Uterus (tissue), 4 donors: ENCODE measurements at places on chromosomes 2 and 18.
A peak's percentile ranks its signal among the peaks of the same experiment; 100 is the strongest.

- peak; percentile 87 for DNase-seq
Measured at GRCh38 chr2:229586746-229587705, 127.3 kb downstream of the DNER start.

DNA sequence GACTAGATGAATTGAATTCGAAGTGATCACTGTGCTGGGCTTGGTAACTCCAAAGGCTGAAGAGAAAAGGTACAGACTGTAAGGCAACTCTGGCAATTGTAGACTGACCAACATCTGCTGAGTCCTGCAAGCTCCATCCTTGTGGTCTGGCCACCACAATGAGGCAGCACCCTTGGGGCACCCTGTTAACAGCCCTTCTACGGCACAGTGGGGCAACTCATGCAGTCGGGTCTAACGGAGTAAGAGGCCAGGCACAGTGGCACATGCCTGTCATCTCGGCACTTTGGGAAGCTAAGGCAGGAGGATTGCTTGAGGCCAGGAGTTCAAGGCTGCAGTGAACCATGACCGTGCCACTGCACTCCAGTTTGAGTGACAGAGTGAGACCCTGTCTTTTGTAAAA, 126.8 kb downstream of the ZAP70 start:
- DNase-seq: no peak

- peak; percentile 72 for DNase-seq
Measured at GRCh38 chr2:226984750-226985582, 149.1 kb downstream of the RHBDD1 start.

DNA sequence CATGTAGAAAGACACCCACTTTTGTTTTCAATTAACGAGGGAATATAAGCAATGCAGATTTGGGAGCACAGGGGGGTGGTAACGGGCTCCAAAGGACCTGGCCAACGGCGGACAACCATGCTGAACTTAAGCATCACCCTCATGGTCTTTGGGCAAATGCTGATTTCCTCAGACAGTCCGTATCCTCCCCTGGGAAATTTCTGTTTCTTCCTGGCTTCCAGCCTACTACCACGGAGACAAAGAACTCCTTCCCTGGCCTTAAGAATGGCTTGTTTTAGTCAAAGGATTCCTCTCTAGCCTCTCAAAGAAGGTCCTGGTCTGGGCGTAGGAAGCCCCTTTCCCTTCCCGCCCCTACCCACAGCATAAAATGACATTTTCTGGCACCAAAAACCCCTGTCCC, 34.3 kb downstream of the EN1 start:
- no peak for DNase-seq

DNA sequence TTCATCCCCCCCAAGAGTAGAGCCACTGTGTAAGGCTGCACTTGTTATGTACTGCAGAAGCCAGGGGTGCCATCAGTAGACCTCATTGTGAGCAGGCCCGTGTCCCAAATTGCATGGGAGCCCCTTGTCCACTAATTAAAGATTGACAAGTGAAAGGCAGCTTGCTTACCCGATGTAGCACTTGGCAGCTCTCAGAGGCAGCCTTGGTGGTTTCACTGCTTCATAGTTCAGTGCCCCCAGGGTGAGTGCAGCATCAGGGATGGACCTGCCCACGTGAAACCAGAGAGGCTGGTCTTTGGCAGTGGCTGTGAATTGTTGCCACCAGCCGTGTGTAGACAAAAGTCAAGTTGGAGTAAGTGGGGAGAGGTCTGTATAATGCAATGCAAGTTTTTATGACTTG, 13.3 kb downstream of the TUBB6 start:
- no peak for DNase-seq
